Endothelial cell of umbilical vein (primary cell): ENCODE measurements at places on chromosomes 3 and 15.

- no peak for DNase-seq
These were observed 90.2 kb downstream of the GHSR start for GRCh38 chr3:172357850-172358754.

GRCh38 chr3:179840985-179841384, 188.1 kb downstream of the USP13 start:
- no peak for DNase-seq

- no peak for DNase-seq
These were observed 3.0 kb upstream of the APH1B start for GRCh38 chr15:63274427-63274826.

GRCh38 chr3:181935915-181936314, 224.2 kb downstream of the SOX2 start:
- no peak for DNase-seq

GRCh38 chr3:11047500-11047899, 55.0 kb downstream of the SLC6A1 start:
- no peak for DNase-seq

GRCh38 chr15:40799523-40799922, 7.4 kb upstream of the ZFYVE19 start:
- DNase-seq: no peak

DNA sequence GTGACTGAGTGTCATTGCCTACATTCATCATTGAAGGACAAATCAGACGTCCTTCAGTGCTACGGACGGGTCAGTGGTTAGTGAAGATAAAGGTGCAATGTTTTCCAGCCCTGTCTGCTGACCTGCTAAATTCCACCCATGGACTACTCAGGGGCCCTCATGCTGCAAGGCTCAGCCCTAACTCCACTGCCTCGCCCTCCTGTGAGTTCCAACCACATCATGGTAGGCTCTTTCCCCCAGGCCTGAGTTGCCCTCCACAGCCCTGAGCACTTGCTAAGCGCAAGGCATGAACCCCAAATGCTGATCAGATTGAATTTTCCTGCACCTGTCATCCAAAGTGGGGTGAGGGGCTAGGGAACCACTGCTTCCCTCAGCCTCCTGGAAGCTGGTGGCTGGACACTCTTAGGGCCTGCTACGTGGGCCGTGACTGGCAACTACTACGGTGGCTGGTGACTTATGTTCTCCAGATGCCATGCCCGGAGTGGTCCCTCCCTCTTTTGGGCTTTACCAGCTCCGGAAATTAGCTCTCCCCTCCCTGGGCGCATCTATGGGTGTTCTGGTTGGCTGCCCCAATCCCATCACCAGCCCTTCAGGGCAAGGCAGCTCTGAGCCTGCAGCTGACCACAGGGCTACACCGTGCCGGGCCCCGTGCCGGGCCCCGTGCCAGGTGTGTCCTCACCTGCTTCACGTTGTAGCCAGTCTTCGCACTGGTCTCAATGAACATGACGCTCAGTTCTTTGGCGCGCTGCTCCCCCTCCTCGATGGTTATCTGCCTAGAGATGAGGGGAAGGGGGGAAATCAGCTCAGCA, 32.1 kb downstream of the SRPRB start:
- DNase-seq: no peak

DNA sequence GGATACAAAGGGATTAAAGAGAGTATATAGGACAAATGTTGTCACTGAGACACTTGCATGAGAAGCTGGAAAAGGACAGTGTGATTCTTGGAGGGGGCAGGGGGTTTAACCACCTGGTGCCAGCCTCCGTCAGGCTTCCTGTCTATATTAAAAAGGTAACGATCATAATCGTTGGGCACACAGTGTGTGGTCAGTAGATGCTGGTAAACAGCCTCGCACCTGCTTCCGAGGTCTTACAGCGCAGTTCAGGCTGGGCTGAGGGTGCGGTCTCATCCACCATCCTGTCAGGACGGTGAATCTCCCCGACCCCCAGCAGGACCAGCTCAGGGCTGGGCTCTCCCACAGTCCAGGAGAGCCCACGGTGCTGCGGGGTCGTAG, 47.7 kb upstream of the SMAD6 start:
- DNase-seq: no peak

DNA sequence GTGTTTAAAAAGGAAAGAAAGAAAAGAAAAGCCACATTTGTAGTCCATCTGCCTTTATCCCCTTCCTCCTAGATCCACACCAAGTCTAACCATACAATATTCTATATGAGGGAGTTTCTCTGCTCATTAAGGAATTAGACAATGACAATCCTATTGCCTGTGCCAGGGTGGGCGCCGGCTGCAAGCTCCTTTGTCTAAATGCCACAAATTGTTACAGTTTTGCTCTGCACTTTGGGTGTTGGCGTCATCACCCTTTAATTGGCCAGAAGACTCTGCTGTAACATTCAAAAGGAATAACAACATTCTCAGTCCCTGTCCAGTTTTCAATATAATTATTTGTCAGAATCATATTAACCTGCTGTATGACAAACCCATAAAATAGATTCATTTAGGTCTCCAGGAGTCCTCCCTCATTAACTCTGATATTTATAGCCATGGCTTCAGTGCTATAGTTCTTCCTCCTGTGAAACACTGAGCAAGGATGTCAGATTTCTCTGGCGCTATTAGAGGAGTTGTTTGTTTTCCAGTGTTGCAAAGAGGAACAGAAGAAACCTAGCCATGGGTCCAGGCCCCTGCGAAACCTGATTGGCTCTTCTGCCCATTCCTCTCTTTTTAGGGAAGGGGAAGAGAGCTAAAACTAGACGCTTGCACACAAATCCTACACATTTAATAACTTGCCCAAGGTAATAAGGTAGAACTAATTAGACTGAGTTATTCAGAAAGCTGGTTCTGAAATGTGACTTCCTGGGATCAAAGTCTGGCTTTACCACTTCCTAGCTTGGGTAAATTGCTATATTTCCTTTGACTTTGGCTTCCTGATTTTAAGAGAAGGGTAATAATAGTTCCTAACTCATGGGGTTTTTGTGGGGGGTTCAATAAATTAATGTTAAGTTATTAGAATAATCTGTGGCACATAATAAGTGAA, 112.4 kb downstream of the CD47 start:
- no peak for DNase-seq

GRCh38 chr3:135802171-135802570, 163.4 kb upstream of the PPP2R3A start:
- no peak for DNase-seq

DNA sequence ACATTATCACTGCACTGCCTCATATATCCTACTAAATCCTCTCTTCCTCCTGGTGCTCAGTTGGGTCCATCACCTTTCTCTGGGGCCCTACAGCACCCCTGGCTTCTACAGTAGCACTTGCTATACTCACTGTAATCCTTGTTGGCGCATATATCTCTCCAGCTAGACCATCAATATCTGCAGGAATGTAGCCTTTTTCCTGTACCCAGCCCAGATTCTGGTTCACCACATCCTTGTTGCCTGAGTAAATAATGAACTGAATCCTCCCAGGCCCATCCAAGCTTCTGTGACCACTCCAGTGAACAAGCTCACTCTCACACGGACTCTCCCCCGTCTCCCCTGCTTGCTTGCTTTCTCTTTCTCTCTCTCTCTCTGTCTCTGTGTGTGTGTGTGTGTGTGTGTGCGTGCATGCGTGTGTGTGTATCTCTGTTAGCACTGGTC, 62.5 kb upstream of the LIPC start:
- no peak for DNase-seq

DNA sequence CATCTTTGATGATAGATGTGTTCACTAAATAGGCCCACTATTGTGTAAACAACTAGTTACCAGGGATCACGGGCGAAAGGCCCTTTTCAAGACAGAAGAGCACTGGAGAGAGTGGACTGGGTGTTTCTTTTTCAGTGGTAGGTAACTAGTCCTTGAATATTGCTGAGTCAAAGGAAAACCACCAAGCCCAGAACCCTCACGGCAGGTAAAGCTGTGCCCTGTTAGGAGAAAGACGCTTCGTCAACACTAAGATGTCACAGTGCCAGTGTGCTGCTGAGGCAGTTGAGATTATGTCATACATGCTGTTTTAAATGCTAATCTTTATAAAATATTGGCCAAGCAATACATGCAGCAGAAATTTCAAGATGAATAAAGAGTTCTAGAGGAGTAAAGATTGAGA, 578.6 kb downstream of the PYDC2 start:
- DNase-seq: no peak

- no peak for DNase-seq
These were observed 16.5 kb downstream of the CYFIP1 start for GRCh38 chr15:22963641-22964040.

DNA sequence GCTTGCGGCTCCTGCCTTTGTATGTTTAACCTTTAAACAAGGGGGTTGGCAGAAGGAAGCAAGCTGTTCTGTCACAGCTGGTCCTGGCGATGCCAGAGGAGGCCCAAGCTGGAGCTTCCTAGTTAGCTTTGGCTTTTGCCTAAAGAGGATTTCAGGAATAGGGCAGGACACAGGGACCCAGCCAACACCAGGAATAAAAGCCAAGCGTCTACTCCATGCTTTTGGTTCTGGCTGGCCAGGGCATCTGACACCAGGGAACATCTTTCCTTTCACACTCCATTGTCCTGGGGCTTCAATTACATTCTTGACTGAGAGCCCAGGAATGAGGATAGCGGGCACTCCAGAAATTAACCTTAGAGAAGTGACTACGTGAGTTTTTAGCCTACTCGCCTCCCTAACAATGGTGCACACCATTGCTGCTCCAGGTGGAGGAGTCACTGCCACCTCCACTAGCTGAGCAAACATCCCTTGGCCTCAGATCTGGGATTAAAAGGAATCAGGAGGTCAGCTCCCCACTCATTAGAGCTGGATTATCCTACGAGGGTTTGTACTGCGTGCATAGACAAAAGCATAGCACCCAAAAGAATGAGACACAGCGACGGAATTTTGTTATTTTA, 38.2 kb downstream of the TPM1 start:
- no peak for DNase-seq
